ENCODE measurements at places on chromosomes 12 and 14. TPM values are rescaled to one million over a fixed set of nuclear protein-coding genes. Genes with fewer than 3 reads are reported as not detected.

OTOGL gene
- not detected for total RNA-seq

LRRIQ1 gene
- 0.51 TPM for total RNA-seq

PLEKHD1 gene
- total RNA-seq = under 0.01 TPM

EIF2B1 gene
- total RNA-seq = 65.8 TPM

LTBR gene
- total RNA-seq = 89.3 TPM

KCNJ8 gene
- 4.6 TPM for total RNA-seq

CLEC12A gene
- not detected for total RNA-seq

KRT3 gene
- not detected for total RNA-seq

RBP5 gene
- not detected for total RNA-seq

ZBTB42 gene
- 2.8 TPM for total RNA-seq

FOXA1 gene
- 0.16 TPM for total RNA-seq

KIF26A gene
- 1.1 TPM for total RNA-seq

MAP3K9 gene
- total RNA-seq = 9.8 TPM

RFLNA gene
- total RNA-seq = 8.6 TPM

KRT83 gene
- total RNA-seq = not detected

DCN gene
- 110 TPM for total RNA-seq

KLRK1 gene
- 0.16 TPM for total RNA-seq

FANCM gene
- 5.7 TPM for total RNA-seq

RFX4 gene
- total RNA-seq = not detected

UNC79 gene
- 0.13 TPM for total RNA-seq

CTSG gene
- not detected for total RNA-seq

TOMM20L gene
- not detected for total RNA-seq

CD69 gene
- 0.16 TPM for total RNA-seq

All from mesangial cell (primary cell).